ENCODE measurements at places on chromosomes 16 and 17.
A peak's percentile ranks its signal among the peaks of the same experiment; 100 is the strongest.

DNA sequence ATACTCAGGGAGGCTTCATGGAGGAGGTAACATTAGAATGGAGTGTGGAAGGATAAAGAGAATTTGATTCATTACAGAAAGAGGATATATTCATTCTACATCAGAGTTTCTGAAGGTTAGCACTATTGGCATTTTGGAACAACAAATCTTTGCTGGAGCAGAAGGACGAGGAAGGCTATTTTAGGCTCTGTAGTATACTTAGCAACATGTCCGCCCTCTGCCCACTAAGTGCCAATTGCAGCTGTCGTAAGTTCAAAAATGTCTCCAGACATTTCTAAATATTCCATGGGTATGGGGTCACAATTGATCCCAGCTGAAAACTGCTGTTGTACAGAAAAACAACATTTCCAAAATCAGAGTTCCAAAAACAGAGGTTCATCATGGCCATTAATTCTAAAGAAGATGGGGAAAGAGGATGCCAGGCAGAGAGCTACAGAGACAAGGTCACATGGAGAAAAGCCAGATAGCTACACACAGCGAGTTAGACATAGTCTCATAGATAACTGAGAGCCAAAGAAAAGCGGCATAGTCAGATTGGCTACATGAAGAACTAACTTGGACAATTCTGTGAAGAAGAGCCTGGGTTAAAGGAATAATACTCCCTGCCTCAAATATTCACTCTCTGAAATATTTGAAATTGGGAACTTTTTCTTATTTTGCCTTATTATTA, 846.4 kb upstream of the CDH8 start:
- no peak for DNase-seq

DNA sequence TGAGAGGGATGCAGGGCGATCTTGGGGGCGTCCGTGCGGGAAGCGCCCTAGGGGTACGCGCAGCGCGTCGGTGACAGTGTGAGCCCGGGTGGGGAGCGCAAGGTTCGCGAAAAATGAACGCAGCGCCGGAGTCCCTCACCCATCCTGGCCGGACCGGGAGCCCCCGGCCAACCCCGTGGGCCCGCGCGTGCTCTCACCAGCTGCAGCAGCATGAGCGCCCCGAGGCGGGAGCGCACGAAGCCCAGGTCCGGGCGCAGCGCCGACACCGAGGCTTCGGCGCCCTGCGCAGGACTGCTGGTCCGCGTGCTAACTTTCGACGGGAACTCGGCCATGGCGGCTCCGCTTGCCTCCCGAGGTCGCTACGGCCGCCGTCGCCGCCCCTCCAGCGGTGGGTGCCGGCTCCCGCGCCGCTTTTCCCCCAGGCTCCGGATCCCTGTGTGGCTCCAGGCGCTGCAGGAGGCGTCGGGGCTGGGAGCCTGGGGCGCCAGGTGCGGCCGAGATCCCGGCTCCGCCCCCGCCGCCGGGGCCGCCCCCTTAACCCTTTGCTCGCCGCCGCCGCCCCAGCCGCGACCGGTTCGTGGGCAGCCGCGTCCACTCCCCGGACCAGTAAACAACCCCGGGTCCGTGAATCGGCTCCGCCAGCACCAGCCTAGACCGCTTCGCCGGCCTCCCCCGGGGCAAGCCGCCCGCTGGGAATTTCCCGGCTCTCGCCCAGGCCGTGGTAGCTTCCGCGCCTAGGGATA, at the start of gene PLLP:
Gene PLLP (minus strand): TSS at position 464 of the 743 bp plus-strand sequence. CDS start 132 bp downstream, at position 332.
- DNase-seq: no peak

DNA sequence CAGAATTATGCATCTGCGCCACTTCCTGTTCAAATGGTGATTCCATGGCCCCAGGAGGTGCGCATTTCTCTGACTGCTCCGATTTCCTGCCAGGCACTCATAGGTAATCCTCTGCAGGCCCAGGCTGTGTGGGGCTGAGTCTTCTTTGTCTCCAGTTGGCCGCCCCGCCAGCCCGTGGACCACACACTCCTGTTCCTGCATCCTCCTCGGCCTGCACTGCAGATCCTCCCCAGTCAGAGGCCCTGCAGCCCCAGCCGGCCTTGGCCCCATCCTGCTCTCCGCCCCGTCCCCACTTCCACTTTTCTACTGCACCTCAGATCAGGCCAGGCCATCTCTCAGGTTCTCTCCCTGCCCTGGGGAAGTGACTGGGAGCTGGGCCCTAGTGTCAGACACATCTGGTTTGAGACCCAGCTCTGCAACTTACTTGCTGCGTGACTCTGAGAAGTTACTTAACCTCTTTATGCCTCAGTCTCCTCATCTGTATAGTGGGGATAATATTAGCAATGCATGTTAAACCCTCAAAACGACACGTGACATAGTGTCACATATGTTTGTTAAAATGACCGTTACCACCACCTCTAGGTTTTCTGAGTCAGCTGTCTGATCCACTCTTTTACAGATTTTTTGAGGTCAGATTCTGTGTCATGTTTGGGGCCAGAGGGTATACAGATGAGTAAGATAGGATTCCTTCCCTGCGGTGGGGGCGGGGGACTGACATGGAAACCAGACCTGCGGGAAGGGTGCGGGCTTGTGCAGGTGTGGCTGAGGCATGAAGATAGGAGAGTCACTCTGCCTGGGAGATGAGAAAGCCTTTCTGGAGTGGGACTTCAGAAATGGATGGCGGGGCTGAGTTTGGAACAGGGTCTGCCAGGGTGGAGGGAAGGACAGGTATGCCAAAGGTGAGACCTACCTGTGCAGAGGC, 12.8 kb downstream of the RAB11FIP4 start:
- DNase-seq: no peak

GRCh38 chr16:87789437-87790291, 23.9 kb upstream of the KLHDC4 start:
- peak; percentile 70 for DNase-seq

GRCh38 chr16:68646953-68647659, 2.0 kb downstream of the CDH3 start:
- no peak for DNase-seq

- no peak for DNase-seq
These were observed 558 bp upstream of the CHMP6 start for GRCh38 chr17:80990921-80991644.

DNA sequence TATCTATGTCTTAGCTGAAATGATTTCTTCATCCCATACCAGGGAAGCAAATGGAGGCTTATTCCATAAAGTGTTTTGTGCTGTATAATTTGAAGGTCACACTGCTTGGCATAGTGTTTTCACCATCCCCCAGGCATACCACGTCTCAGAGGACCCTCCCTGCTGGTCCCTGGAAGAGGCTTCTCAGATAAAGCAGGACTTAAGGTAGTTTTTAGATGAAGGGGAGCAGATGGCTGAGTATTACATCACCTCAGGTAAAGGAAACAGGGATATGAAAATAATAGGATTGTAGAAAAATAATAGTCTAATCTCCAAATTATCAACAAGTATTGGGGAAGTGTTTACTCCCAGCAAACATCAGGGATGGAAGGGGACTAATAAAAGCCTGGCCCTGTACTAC, 7.3 kb upstream of the SMG1 start:
- no peak for DNase-seq

DNA sequence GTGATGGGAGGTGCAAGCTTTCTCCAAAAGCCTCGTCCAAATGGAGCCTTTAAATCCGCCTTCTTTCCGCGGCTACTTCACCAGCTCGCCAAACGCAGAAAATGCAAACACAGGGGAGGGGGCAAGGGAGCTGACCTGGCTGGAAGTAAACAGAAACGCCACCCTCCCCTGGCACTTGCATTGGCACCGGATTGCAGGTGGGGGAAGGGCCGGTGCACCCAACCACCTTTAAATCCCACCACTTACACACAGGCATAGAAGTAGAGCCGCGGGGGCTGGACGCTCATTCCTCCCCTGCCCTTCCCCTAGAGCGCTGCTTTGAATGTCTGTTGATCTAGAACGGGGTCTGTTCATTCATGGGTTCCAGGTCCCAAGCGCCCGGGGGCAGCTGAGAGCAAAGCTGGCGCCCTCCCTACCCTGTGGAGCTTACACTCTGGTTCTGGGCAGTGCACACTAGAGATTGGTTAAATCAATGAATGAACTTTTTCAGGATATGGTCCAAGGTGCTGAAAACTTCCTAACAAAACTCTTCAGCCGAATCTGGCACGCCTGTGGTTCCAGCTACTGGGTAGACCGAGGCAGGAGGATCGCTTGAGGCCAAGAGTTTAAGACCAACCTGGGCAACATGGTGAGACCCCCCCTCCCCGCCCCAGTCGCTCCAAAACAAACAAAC, 920 bp upstream of the ZCCHC14 start:
- DNase-seq: no peak

- peak; percentile 93 for DNase-seq
These were observed 25.8 kb downstream of the ASIC2 start for GRCh38 chr17:33267271-33267790.

GRCh38 chr16:28140788-28141618, 70.8 kb downstream of the XPO6 start:
- no peak for DNase-seq

- peak; percentile 93 for DNase-seq
These were observed 6.2 kb upstream of the EVI2A start for GRCh38 chr17:31327534-31328159.

Data from fibroblast of upper back skin (primary cell).